ENCODE measurements at places on chromosomes 2 and 18.

GRCh38 chr18:79396431-79397246 lies 909 bp downstream of the NFATC1 start:
- peak; percentile 77 for DNase-seq

DNA sequence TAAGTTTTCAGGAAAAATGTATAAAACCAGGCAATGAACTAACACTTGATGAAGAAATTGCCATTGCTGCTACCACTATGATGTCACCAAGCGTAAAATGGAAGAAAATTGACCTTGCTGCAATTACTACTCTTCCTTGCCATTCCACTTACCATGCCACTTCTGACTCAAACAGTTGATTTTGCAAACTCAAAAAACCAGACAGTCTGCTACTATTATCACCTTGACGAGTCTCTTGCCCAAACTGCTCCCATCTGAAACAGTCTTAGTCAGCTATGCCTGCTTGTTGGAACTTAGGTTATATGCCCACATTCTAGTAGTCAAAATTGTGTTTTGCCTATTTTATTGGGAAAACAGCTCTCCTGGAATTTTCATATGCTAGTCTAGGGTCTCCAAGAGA lies 71.9 kb upstream of the SLC9A2 start:
- DNase-seq, result no peak

- no peak for DNase-seq
These were observed 164.9 kb downstream of the TXNL1 start for GRCh38 chr18:56473400-56474024.

GRCh38 chr2:171253900-171254650 lies 93.4 kb upstream of the TLK1 start:
- DNase-seq, result no peak

- no peak for DNase-seq
These were observed 78.0 kb upstream of the RPL31 start for GRCh38 chr2:100924122-100924519.

GRCh38 chr2:183666031-183666430 lies 541.8 kb downstream of the NUP35 start:
- no peak for DNase-seq

DNA sequence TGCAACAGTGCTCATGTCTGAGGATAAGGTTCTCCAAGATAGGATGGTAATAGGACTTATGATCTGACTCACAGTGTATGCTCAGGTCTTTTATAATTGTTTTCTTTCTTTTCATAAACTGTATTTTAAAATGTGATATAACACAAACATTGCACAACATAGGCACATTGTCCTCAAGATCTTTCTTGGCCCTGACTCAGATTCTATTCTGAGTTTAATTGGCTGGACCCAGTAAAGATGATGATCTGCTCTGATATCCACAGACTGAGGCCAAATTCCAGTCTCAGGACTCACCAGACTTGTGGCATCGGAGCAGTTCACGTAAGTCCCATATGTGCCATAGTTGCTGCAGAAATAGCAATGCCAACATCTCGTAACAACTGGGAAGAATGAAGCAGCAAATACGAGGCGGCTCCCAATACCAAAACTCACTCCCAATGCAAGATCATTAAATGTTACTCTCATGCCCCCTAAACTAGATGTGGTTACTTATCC lies 448.9 kb upstream of the SLC14A2 start:
- DNase-seq, result no peak

- DNase-seq, result no peak
These were observed 42.8 kb downstream of the SOX11 start for GRCh38 chr2:5734859-5735520.

- DNase-seq, result no peak
These were observed 320.1 kb downstream of the SLC4A3 start for GRCh38 chr2:219947575-219947974.

DNA sequence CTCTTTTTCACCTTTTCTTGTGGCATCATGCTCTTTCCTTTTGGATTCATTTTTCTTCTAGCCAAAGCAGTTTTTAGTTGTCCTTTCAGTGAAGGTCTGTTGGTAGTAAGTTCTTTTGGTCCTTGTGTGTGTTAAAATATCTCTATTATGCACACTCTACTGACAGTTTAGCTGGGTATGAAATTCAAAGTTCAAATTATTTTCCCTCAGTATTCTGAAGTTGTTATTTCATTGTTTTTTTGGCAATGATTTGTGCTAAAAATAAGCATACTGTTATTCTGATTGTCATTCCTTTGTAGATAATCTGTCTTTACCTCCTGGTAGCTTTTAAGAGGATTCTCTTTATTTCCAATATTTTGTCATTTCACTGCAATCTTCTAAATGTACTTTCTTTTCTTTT lies 53.1 kb upstream of the COX7A2L start:
- DNase-seq, result no peak

DNA sequence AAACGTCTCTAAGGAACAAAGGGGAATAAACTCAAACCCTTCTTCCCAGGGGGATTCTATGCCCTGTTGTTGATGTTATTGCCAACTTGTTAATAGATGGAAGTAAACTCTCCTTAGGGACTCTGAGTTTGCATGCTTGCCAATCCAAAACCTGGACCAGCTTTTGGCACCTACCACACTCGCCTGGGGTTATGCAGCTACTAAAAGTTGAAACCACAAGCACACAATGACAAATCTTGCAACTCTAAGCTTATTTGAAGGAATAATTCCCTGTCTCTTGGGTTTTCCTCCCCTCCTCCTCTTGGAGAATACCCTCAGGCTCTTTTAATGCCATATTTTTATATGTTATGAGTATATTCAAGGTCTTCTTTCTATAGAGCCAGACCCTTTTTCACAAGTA lies 484.1 kb downstream of the FBXO15 start:
- DNase-seq, result no peak

DNA sequence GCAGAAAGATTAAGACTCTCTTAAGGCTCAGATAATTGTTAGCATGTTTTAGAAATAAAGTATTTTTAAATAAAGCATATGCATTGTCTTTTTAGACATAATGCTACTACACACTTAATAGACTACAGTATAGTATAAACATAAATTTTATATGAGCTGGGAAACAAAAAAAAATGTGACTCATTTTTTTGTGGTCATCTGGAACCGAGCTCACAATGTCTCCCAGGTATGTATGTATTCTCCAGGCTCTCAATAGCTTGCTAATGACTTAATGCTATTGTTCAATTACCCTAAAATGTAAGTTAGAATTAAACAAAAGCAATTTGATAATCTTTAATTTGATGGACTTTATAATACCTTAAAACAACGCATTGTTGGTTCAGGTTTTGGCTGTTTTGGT lies 167.2 kb downstream of the NUP35 start:
- no peak for DNase-seq

- no peak for DNase-seq
These were observed 327.2 kb downstream of the EN1 start for GRCh38 chr2:118520246-118520645.

- peak; percentile 24 for DNase-seq
These were observed 423 bp upstream of the TTC27 start for GRCh38 chr2:32627441-32627813.

- no peak for DNase-seq
These were observed 38.7 kb downstream of the MTCL1 start for GRCh38 chr18:8744038-8744437.

DNA sequence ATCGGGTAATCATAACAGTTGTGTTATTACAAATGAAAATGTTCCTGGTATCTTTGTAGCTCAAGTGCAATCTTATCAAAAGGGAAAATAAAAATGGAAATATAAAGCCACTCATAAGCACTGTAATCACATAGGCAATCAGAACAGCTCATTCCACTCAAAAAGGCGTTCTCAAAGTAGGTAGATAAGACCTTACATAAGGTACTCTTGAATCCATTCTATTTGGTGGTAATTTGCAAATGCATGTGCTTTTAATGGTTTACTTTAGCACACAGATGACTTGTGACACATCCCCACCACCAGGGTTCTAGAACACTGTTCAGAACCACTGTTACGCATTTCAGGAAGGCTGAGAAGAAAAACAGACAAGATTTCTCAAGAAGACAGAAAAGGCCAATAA lies 86.7 kb upstream of the NARS1 start:
- DNase-seq, result no peak

GRCh38 chr2:233082222-233082930 lies 22.2 kb downstream of the INPP5D start:
- DNase-seq, result no peak

DNA sequence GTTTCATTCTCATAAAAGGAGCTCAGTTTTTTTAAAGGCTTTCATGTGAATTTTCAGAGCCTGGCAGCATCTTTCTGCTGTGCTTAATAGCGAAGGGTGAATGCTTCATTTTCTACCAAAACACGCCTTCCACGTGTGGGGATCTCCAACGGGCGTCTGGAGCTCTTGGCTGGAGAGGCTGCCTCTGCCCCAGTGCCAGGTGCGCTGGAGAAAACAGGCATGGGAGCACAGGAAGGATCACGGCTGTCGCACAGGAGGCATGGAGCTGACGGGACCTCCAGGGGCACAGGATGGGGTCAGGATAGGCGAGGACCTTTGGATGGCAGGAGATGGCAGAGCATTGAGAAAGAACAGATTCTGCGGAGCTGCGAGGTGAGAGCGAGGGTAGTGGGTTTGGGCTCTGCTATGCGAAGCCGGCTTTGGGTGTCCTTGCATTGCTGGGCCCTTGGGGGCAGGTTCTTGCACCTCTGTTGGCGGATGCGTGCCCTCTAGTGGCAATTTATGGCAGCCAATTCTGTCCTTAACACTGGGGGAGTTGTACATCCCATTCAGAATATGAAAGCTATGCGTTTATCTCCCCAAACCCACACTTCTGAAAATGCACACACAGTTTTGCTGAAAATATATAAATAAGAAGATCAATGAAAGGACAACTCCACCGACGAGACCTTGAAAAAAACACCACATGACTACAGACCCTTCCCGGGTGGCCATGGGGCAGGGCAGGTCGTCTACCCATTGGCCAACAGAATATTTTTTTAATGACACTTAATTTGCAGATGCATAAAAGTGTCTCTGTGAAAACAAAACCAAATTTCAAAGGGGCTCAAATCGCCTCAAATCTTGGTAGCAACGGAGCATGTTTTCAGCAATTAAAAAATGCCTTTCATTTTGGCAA lies 90.4 kb upstream of the SLC35G4 start:
- no peak for DNase-seq

GRCh38 chr2:53960476-53960875 lies 10.3 kb downstream of the PSME4 start:
- no peak for DNase-seq

DNA sequence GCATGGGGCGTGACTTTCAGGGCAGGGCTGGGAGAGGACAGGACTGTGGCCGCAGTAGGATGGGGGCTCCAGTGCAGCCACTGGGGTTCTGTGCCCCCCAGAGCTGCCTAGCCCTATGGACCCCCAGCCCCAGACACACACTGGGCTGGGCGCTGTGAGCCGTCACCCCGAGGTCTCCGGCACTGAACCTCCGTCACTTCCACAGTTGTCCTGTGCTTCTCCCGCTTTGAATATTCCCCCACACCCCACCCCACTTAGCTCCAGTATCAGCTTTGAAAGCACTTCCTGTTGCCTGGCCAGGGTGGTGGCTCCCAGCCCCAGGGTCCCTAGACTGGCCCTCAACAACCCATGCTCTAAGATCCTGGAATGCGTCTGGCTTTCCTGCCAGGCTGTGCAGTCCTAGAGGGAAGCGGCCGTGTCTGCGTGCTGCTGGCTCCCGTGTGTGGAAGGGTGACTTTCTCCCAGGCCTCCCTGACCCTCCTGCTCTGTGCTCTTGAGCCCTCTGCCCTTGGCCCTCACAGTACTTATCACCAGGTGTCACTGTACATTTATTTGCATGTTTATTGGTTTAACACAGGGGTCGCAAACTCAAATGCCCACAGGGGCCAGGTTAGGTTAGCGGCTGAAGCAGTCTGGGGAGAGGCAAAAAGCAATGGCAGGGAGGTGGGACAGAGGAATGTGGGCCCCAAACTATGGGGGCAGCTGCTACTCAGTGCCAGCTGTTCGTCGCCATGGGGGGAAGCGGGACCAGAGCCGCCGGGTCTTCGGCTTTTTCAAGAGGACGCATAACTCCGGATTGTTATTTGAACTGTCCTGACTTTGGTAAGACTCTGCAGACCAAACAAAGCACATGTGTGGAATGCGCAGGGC lies 9.9 kb downstream of the OBSL1 start:
- peak; percentile 15 for DNase-seq

DNA sequence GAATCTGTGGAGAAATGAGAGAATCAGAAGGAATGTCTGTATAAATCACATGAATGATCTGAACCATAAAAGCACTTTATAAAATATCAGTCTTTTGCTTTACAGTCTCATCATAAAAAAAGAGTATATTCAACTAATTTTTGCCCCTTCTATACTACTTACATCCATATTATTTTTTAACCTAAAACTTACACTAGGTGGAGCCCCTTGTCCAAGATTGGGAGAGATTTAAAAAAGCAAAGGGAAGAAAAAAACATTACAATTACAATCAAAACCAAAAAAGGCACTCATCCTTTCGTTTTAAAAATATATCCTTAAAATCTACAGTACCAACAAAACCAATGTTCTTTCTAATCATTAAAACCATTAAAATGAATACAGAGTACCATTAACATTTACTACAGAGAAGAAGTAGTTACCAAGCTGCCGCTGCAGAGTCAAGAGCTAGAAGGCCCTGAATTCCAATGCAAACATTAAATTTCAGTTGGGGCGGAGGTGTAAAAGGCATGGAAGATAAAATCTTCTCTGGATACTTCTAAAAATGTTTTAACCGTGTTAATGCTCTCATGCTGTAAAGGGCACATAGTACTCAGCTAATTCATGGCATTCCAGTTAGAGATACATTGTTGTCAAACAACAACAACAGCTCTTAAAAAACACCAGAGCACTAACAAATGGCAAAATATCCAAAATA lies 56.7 kb upstream of the EPB41L3 start:
- no peak for DNase-seq

DNA sequence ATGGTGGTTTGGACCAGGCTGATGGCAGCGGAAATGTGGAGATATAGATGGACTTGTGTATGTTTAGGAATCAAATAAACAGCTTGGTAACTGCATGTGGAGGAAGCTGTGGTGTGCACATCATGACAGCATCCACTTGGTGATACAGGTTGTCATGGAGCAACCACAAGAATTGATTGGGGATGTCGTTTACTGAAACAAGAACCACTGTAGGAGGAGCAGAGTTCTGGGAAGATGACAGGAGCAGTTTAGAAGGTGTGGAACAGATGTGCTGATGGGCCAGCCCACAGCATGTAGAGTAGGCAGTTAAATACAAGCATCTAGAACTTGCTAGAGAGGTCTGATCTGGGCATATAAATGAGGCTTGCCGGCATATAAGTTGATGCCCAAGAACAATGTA lies 152.4 kb upstream of the SERPINE2 start:
- DNase-seq, result no peak
